ENCODE measurements at places on chromosomes 4 and X. TPM values are rescaled to one million over a fixed set of nuclear protein-coding genes. Genes with fewer than 3 reads are reported as not detected.
A peak's percentile ranks its signal among the peaks of the same experiment; 100 is the strongest.

DNA sequence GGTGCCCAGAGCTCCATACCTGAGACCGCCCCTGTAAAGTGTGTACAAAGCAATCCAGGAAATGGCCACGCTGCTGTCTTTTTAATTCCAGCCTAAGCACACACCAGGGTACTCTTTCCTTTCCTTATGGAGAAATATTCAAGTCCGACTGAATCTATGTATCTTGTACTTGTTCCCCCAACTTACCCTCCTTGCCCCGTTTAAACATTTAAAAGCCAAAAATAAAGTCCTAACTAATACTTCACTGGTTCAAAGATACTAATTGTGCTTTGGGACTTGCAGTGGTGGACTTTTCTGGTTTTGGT, 731 bp upstream of the AMMECR1 start:
- H3K4me3 ChIP-seq = peak overlapping the region; percentile 69
- peaks cover 8% of the 10 kb centered on the region for H3K4me1 ChIP-seq
- peak overlapping the region; percentile 63 for H3K27ac ChIP-seq
- no peaks in the 10 kb centered on the region for H3K36me3 ChIP-seq

GRCh38 chr4:107890779-107891178, 40.6 kb upstream of the CYP2U1 start:
- no peaks in the 10 kb centered on the region for H3K27me3 ChIP-seq
- H3K36me3 ChIP-seq = no peaks in the 10 kb centered on the region
- no peak overlapping the region for H3K27ac ChIP-seq
- H3K4me3 ChIP-seq = no peak overlapping the region
- DNase-seq = no peak

DNA sequence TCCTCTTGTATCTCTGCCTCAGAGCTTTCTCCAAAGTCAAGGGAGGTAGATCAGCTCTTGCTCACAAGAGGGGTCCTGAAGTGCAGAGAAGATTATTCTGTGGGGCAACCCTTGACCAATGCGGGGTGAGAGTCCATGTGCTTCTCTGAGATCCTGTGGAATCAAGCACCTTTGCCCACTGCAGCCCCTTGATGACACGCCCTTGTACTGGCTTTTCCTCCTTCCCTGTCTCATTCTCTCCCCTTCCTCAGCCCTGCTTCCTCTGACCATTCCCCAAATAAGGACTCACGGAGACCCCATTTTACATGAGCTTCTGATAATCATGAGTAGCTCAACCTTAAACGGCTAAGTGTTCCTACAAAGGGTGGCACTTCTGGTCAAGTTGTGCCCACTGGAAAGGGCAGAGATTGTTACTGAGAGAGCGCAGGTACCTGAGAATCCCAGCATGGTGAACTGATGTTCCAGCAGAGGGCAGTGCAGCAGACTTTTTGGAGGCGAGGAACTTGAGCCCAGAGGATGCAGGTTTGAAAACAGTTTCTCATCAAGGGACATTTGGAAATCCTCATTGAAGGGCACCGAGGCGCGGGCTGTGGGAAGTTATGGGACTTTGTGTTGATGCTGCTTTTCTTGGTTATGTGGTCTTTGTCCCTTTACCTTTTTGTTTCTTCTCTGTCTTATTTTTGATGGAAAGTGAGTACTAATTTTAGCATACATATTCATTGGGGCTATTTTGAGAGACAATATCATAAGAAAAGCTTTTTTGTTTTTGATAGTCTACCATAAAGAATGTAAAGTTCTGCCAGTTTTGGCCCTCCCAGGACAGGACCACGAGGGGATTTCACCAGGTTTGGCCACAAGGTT, 201.3 kb downstream of the RBM46 start:
- DNase-seq = no peak
- no peaks in the 10 kb centered on the region for H3K27me3 ChIP-seq
- H3K36me3 ChIP-seq = no peaks in the 10 kb centered on the region
- no peaks in the 10 kb centered on the region for H3K4me1 ChIP-seq

DNA sequence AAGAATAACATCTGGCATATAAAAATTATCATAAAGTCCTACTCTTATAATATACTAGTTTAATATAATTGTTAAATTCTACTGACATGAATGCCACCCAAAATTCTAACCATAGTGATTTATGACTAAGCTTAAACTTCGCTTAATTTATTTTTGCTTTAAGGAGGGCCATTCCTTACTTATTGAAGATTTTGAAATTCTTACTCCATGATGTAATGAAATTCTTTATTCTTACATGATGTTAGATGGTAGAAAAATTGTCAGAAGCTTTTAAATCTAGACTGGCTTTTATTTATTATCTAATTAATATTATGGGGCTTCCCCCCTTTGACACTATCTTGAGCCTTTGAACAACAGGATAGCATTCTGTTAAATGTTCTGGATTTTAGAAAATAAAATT, 19.5 kb upstream of the SUPT20HL2 start:
- no peaks in the 10 kb centered on the region for H3K36me3 ChIP-seq
- no peak overlapping the region for H3K4me3 ChIP-seq
- no peaks in the 10 kb centered on the region for H3K4me1 ChIP-seq
- H3K27me3 ChIP-seq = no peaks in the 10 kb centered on the region
- no peak overlapping the region for H3K27ac ChIP-seq

GAGE12H gene
- not detected for total RNA-seq

BCOR gene
- total RNA-seq = 19.9 TPM

SSX2 gene
- total RNA-seq = not detected

TGIF2LX gene
- total RNA-seq = not detected

CCDC158 gene
- total RNA-seq = not detected

TMEM47 gene
- 44.7 TPM for total RNA-seq

Measured in vagina (tissue), 2 donors.